ENCODE measurements at places on chromosomes 3 and 15.
A peak's percentile ranks its signal among the peaks of the same experiment; 100 is the strongest.

DNA sequence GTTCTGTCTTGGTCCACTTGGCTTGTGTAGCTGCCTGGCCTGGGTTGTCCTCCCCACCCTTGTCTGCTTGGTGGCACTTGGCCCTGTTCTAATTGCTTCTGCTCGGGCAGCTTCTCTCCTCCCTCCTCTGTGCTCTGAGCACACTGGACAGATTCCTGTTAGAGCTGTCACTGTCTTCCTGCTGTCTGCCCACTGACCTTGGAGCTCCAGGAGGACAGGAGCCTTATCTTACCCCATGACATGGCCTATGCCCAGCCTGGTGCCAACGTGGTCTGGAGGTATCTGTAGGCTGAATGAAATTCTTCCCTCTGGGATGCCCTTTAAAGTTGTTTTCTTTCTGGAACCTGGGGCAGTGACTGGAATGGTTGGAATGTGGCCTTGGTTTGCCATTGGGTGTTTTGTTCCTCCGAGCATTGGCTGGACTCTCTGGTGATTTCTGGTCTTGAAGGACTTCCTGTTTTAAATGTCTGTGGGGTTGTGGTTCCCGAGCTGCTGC lies 94.1 kb downstream of the FAM43A start:
- DNase-seq, result no peak

- DNase-seq, result no peak
These were observed 110.5 kb downstream of the PEAK1 start for GRCh38 chr15:77309392-77309791.

DNA sequence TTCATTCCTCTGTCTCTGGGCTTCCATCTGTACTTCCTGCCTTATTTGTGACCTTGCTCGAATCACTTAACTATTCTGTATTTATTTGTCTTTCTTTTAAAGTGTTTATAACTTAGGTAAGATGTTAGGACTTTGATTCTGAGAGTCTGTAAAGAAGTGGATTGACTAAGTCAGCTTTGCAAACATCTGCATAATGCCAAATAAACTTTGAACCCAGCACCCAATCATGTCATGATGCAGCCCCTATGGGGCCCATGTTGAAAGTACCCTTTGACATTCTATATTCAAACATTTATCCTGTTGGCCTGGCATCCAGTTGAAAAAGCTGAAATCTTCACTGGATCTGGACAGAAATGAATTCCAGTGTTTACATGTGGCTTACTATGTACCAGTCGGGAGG lies 3.8 kb upstream of the MYRIP start:
- DNase-seq, result no peak

- DNase-seq, result no peak
These were observed 1.0 kb upstream of the IGF2BP2 start for GRCh38 chr3:185825639-185826481.

DNA sequence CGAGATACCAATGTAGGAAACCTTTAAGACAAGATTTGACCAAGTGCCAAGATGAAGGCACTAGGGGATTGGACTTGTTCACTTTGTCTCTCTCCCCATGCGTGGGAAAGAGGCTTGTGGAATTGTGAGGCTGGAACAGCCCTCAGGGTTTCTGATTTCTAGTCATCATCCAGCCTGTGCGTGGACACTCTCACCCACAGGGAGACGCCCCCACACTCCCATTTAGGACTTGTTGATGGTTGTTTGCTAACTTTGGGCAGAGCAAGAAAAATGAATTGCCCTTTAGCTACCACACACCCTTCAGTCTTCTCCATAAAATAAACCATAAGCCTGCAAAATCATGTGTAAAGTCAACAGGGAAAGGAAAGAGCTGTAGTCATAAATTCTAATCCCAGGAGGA lies 18.4 kb downstream of the ACKR2 start:
- no peak for DNase-seq

GRCh38 chr3:44065311-44066094 lies 176.2 kb upstream of the TOPAZ1 start:
- DNase-seq, result no peak

DNA sequence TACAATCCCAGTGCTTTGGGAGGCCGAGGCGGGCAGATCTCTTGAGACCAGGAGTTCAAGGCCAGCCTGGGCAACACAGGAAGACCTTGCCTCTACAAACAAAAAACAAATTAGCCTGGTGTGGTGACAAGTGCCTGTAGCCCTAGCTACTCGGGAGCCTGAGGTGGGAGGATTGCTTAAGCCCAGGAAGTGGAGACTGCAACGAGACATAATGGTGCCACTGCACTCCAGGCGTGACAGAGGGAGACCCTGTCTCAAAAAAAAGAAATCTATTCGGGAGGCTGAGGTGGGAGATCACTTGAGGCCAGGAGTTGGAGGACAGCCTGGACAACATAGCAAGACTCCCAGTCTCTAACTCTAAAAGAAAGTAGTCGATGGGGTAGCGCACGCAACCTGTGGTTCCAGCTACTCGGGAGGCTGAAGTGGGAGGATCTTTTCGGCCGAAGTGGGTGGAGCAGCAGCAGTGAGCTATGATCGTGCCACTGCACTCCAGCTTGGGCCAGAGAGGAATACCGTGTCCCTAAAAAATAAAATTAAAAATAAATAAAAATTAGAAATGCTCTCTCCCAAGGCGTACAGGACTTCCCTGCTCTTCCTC lies 775 bp downstream of the C3orf33 start:
- DNase-seq, result no peak

DNA sequence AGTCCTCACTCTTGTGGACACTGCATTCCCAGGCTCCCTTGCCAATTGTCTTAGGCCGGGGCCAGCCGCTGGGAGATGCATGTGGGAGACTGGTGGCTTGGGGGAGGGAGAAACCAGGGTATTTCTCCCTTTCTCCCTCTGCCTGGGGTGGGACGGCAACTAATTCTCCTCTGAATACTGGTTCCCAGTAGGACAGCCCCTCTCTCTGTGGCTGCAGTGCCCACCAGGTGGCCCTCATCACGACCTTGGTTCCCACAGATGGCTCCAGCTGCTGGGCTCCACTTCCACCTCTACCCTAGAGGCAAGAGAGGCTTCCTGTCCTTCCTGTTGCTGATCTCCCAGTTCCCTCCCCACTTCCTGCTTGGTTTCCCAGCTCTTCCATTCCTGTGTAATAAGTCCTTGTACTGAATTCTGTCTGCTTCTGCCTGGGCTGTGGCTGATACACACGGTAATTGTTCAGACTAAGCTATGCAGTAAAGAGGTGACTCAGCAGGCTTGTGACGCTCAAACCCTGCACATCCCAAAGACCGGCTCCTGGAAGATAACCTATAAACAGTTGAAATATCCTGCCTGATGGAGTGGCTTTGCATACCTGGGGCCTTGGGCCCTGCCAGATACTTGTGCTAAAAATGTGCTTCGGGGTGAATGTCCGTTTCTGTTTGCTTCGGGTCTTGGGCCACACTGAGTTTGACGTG lies 20.4 kb upstream of the COPG1 start:
- DNase-seq, result peak; percentile 41

GRCh38 chr3:148513096-148513543 lies 184.6 kb upstream of the AGTR1 start:
- DNase-seq, result peak; percentile 3

DNA sequence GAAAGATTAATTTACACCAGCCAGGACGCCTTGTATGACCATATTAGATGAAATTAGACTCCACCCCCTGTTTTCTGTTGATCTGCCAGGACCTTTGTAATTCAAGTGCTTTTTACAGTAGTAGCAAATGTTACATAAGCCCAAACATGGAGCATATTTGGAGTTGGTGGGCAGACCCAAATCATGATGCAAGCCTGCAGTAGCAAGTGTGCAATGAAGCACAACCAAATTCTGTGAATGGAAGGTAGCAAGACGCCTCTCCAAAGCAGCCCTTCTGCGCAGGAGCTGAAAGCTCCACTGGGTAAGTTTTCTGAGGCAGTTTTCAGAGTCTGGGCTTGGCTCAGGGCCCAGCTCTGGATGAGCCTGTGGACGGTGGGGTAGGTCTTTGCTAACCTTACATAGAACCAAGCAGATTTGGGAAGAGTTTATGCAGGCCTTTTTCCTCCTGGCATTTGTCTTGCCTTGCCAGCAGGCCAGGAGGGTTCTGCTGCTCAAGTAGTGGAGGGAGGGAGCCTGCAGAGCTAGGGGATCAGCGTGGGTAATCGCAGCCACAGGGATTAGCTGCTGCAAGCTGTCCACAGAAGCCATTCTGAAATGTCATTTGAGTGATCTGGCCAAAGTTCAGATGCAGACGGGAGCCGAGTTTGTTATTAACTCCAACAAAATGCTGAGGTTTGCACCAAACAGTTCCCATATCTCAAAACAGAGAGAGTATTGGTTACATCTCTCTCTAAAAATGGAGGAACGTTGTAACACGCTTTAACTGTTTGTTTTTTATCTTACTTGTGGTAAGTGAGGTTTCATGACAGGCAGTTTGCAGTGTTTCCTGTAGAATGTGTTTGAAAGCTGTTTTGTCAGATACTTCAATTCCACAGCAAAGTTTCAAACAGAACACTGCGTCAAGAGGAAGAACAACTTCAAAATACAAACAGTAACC lies 55.4 kb downstream of the PSMD6 start:
- no peak for DNase-seq

DNA sequence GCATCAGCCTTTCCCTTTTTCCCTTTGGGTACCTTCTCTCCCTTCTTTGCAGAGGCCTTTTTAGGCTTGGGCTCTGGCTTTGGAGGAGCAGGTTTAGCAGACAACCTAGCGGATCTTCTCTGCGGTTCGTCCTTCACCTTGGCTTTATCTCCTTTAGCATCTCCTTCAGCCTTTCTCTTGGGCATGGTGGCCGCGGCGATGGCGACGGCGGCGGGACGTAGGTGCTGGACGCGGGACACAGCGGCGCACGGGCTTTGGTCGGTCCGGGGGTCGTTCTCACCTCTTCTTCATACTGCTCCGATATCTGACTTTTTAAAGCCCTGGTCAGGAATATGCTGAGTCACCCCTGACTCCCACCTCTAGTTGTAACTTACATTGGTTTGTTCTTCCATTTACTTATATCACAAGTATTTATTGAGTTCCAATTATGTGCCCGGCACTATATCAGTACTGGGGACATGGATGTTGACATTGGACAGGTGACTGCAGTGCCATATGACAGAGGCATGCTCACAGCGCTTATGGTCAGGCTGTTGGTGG lies 43.1 kb upstream of the SH3BP5 start:
- DNase-seq, result no peak

DNA sequence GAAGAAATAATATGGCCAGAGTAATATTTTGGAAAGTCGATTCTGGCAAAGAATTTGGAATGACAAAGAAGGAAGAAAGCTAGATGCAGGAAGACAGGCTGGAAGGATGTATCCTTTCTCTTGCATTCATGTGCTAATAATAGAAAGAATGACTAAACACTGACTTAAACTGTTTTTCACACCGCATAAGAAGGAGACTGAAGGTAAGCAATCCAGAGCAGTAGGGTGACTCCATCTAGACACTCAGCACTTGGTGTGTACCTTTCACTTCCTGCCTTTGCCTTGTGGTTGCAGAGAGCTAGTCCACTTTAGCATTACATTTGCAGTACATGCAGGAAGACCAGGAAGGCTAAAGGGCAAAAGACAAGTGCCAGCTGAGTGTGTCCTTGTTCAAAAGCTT lies 234.6 kb downstream of the RBMS3 start:
- DNase-seq, result peak; percentile 12

DNA sequence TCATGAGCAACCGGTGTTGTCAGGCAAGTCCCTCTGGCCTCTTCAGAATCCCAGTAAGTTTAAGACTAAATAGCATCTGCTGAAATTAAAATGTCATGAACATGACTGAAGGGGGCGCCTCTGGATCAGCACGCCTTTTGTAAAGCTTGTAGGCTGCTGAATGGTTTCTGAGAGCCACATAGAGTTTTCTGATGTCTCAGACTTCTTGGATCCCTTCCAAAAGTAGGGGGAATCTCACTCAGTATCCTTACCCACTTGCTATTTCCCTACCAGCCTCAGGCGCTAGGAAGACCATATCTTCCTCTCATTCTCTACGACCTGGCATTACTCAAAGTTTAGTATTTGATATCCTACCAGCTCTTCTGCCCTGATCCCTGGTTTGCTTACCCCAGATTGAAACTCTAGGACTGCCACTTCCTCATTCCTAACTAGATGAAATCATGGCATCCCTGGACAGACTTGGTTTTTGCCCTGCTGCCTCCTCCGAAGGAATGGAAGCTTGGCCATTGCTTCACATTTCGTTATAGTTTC lies 62.7 kb upstream of the CD47 start:
- DNase-seq, result no peak

DNA sequence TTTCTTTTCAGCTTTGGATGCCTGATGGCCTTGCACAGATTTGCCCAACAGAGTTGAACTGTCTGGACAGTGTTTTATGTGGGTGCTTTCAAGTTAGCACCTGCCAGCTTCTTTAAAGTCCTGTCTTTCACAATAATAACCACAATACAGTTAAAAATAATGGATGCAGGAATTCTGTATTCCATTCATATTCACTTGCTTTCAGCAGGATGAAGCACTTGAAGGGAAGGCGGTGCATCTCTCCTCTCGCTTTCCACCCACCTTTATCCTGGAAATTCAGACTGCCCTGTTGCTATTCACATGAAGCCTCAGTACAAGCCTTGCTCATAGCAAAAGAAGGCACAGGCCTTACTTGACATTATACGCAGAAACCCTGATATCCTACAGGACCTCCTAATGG lies 26.5 kb upstream of the GYG1 start:
- DNase-seq, result no peak

GRCh38 chr15:70854666-70854976 lies 664 bp upstream of the LARP6 start:
- no peak for DNase-seq

DNA sequence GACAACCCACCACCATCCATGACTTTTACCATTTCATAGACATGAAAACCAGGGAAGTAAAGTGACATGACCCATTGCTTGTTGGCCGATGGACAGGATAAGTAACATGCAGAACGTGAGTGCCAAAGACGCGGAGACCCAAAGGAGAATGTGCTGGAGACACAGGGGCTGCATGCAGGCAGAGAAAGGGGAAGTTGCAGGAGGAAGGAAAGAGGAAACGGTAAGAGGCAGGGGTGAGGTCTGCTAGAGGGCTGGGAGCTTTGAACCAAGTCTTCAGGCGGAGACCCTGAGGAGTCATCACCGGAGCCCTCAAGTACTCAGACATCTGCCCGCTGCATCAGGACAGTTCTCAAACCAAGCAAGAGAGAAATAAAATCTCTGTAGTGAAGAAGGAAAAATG lies 34.9 kb downstream of the MAGEF1 start:
- no peak for DNase-seq

DNA sequence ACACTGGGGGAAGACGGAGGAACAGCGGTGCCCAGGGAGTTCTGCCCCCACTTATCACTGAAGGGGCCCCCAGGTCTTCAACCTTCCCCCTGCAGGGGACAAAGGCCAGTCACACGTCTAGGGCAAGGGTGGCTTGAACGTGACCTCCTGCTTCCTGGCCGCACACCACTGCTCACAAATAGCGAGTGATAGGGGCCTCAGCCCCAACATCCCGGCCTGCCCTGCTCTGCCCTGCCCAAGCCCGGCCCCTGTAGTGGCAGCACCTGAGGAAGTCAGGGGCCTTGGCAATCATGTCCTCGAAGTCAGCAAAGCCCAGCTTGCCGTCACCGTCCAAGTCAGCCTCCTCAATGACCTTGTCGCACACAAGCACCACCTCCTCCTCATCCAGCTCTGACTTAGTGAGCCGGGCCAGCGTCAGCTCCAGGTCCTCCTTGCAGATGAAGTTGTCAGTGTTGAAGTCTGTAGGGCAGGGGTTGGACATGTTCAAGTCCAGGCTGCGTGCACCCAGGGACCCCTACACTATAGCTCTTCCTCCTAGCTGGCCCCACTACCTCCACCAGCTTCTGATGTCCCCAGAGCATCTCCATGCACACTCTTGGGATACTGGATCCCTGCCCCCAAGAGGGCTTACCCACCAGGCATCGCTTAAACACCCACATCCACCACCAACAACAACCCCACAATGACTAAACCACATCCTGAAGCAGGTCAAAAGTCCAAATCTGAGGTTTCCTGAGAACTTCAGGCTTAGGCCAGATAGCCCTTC lies 13.3 kb downstream of the SH2D7 start:
- no peak for DNase-seq

All from AG04449 (cell line).